ENCODE measurements at places on chromosomes 7 and 10. TPM values are rescaled to one million over a fixed set of nuclear protein-coding genes. Genes with fewer than 3 reads are reported as not detected.

DNA sequence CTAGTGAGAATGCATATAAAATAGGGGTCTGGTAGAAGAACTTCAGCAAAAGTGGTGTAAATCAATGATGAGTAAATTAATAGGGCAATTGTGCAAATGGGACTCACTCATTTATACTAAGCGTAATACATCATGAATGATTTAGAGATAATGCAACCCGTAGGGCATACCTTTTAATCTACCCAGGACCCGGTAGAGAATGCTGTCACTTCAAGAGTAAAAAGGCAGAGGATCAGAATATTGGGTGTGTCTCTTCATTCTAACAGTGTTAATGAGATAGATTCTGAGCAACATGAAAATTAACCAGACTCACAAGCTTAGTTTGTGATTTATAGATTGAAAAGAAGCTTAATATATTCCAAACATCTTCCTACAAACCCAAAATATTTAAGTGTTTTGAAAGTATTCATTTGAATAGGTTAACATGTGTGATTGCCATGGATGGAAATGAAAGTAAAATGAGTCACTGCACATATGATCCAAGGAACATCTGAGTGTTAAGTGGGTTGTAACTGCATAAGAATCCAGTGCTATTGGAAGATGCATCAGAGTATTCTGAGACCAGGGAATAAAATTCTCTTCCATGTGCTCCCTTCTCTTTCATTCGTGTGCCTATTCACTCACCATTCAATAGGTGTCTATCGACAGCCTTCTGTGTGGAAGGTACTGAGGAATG, 690.6 kb downstream of the AUTS2 start:
- DNase-seq, result no peak

- no peak for DNase-seq
Observed at GRCh38 chr7:33880787-33881186, 24.6 kb upstream of the BMPER start.

- DNase-seq, result no peak
Observed at GRCh38 chr10:77087366-77087765, 550.2 kb downstream of the KCNMA1 start.

GRCh38 chr10:122699796-122700455, at the start of gene C10orf120:
Gene C10orf120, minus strand, starts transcription at chr10:122699846. Its CDS starts 56 bp downstream, at chr10:122699790.
- no peak for DNase-seq

- DNase-seq, result no peak
Observed at GRCh38 chr7:117325836-117326235, 3.0 kb upstream of the WNT2 start.

DNA sequence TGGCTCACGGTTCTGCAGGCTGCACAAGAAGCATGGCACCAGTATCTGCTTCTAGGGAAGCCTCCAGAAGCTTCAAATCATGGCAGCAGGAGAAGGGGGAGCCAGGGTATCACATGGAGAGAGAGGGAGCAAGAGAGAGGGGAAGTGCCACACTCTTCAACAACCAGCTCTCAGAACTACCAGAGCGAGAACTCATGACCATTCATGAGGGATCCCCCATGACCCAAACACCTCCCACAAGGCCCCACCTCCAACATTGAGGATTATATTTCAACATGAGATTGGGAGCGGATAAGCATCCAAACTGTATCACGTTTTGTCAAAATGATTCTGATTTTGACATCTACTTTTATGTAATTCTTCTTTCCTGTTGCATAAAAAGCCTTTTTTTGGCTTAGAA, 38.5 kb downstream of the CREM start:
- no peak for DNase-seq

GRCh38 chr10:44393834-44394547, 9.1 kb upstream of the CXCL12 start:
- DNase-seq, result no peak

GRCh38 chr7:42720012-42720411, 191.9 kb downstream of the C7orf25 start:
- DNase-seq, result no peak

DNA sequence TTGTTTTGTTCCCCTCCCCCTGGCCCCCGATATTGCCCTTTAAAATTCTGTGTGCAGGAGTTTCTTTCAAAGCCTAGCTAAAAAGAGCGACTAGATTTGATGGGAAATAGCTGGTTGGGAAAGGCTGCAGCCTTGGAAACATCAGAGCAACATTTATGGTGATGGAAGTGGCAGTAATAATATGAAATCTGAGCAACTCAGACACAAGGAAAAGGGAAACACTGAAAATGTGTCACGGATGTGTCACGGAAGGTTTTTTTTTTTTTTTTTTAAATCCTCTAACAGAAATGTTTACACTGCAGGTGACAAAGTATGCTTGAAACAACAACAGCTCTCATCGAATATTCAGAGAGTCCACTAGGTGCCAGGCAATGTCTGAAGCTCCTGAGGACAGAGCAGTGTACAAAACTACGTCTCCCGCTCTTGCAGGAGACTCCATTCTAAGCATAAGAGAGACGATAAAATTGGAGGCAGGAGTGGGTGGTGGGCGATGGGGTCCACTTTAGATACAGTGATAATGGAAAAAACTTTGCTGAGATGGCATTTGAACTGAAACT, 143.0 kb downstream of the RSU1 start:
- no peak for DNase-seq

- DNase-seq, result no peak
Observed at GRCh38 chr7:12701433-12701832, 14.0 kb downstream of the ARL4A start.

DNA sequence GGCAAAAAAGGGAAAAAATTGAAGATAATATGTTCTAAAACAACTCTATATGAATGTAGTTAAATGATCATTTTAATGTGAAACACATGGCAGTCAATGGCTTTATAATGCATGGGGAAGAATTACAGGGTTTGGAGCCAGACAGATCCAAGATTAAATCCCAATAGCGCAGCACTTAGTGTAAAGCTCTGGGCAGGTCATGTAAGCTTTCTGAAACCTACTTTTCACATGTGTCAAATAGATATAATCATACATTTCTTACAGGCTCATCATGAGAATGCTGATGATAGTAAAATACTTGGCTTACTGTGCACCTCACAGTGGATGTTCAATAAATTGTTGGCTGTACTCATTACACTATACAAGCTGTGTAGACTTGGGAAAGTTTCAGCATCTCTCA, 48.0 kb upstream of the ZNF365 start:
- DNase-seq, result no peak

GRCh38 chr7:131249003-131249402, 78.7 kb upstream of the MKLN1 start:
- peak; percentile 33 for DNase-seq

DNA sequence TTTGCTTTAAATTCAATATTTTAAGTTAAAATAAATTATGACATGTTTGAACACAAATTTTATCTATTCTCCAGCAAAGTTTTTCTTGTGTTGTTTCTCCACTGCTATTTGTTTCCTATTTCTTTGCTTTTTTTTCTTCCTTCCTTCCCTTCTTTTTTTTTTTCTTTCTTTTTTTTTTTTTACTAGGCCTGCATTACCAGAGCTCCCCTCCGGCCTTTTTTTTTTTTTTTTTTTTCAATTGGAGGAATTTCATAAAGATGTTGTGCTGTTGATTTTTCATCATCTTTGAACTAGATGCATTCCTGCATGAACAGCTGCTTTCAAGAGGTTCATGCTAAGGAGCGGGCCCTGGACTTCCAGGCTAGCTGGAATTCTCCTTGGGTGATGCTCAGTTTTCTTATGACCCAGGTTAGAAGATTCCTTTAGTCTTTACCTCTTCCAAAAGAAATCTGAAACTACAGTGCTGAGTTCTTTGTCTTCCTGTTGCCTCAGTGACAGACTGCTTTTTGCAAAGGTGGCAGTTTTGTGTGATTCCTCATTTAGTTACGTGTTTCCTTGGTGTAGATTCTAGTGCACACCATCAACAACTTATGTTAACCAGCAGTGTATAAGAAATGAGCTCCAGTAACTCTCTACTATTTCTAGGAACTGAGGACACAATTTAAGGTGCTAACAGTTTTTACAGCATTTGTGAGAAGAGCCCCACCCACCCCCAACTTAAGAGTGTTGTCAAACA, 4.8 kb upstream of the CAMK1D start:
- no peak for DNase-seq

DNA sequence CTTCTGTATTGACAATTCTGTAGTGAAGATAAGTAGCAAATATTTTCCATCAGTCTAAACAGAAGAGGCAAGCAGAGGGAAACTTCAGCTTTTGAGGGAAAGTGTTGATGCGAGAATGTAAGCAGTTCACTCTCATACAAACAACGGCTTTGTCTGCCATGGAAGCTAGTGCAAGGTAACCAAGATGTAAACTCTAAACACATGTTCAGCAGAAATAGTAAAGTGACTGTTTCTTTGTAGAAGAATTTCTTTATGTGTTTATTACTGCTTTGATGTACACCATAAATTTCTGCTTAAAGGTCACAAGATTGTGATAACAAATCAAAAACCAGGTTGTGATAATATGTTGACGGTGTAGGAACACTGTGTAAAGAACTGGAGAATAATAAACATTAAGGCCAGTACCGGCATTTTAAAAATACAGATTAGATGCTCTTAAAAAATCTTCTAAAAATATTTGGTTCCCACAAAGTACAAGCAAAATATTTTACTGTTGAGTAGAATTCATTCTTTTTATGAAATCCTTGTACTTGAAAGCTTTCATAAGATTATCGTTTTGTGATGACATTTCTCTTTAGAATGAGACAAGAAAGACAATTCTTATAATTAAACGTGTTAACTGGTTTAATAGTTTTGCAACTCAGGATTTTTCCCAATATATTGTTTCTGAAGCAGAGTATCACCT, 34.2 kb downstream of the SEMA3C start:
- DNase-seq, result no peak

GRCh38 chr10:69232252-69232651, 12.1 kb downstream of the HKDC1 start:
- no peak for DNase-seq

DNA sequence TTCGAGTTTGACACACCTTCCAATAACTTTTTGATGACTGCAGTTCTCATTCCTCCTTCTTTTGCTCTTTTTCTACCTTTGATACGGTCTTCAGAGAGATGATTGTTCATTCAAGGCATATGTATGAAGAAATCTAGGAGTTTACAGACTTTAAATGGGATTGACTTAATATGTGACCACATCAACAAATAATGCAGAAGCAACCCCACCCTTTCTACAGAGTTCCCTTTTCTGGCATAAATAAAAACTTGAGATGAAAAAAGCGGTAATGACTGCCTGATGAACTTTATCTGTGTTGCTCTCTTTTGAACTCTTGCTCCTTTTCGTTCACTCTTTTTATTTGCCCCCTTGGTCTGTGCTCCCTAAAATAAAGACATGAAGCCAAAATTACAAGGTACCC, 161.7 kb downstream of the C7orf25 start:
- DNase-seq, result no peak

- no peak for DNase-seq
Observed at GRCh38 chr7:104926601-104927041, 87.4 kb upstream of the KMT2E start.

DNA sequence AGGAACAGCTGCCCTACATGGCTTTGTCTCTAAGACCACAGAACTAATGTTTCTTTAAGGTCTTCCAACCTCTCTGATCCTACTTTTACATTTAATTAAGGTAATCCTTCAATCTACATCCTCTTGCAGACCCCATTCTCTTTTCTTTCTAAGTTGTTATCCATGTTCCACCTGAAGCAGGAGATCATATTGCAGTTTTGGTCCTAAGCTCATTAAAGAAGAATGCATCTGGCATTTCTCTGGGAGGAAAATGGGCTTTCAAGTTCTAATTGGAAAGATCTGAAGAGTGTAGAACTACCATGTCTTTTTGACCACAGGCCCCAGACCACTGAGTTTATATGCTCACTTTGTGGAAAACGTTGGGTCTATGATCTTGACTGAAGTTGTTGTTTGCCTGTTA, 111.2 kb downstream of the SEM1 start:
- DNase-seq, result no peak

- no peak for DNase-seq
Observed at GRCh38 chr7:29127527-29127926, 18.8 kb downstream of the CPVL start.

- DNase-seq, result no peak
Observed at GRCh38 chr10:113329121-113329596, 223.7 kb upstream of the HABP2 start.

DNA sequence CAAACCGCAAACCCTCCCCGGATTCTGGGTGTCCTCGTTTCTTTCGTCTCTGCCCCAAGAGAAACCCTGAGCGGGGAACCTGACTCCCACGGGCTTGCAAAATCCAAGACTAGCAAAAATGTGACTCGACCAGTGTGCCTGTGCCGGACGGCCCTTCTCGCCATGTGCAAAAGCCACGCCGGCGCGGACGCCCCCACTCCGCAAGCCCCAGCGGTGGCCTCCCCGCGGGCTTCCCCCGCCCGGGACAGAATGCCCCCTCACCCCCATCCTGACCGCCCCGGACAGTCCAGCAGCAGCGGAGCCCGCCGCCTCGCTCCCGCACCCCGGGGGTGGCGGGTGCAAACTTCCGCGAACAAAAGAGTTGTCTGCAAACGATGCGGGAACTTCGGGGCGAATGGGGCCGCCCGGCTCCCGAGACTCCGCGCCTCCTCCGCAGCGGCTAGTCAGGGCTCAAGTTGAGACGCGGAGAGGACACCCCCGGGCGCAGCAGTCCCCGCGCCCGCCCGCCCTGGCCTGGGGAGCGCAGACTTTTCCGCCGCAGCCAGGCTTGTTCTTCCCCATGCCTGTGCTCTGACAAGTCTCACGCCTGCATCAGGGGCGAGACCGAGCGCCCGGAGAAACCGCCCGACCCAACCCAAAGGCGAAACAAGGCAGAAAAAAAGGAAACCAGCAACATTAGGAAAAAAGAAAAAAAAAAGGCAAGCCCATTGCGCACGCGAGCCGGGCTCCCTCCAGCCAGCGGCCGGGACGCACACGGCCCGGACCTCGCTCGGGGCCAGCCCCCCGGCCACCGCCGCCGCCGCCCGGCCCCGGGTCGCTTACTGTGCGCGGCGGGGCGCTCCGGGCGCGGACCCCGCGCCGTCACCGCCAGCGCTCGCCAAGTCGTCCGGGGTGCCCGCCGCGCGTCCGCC, 732 bp downstream of the FAM53B start:
- DNase-seq, result no peak

- DNase-seq, result no peak
Observed at GRCh38 chr7:141001122-141001521, 13.6 kb downstream of the MRPS33 start.

GRCh38 chr7:138257459-138258196, 181.4 kb downstream of the AKR1D1 start:
- DNase-seq, result no peak

GRCh38 chr7:33754933-33755928, 150.1 kb upstream of the BMPER start:
- DNase-seq, result no peak

Gene SRRT
- 51.3 TPM for total RNA-seq

Gene CALY
- not detected for total RNA-seq

Gene PIK3CG
- total RNA-seq, result 1.7 TPM

Gene KIFBP
- 51.2 TPM for total RNA-seq

Gene WNT2
- 0.14 TPM for total RNA-seq

Gene SERPINE1
- total RNA-seq, result 4.3 TPM

Gene CPXM2
- total RNA-seq, result 4.5 TPM

Gene LRRC18
- not detected for total RNA-seq

Gene CRYGN
- total RNA-seq, result 0.41 TPM

Gene MRC1
- total RNA-seq, result 18.9 TPM

Gene RBM17
- 56.1 TPM for total RNA-seq

Gene RADIL
- total RNA-seq, result 4.5 TPM

Gene EDRF1
- total RNA-seq, result 11.5 TPM

Gene PURB
- 13.1 TPM for total RNA-seq

Gene SPDYE9
- total RNA-seq, result not detected

Gene PRLHR
- not detected for total RNA-seq

Measured in left ventricle myocardium inferior (tissue), 1 donor.